ENCODE measurements at places on chromosomes 12 and 14.

- DNase-seq, result no peak
These were observed 183.8 kb upstream of the ARHGAP5 start for GRCh38 chr14:31893221-31893757.

GRCh38 chr14:93905623-93906022 lies 21.5 kb upstream of the FAM181A start:
- DNase-seq, result no peak

DNA sequence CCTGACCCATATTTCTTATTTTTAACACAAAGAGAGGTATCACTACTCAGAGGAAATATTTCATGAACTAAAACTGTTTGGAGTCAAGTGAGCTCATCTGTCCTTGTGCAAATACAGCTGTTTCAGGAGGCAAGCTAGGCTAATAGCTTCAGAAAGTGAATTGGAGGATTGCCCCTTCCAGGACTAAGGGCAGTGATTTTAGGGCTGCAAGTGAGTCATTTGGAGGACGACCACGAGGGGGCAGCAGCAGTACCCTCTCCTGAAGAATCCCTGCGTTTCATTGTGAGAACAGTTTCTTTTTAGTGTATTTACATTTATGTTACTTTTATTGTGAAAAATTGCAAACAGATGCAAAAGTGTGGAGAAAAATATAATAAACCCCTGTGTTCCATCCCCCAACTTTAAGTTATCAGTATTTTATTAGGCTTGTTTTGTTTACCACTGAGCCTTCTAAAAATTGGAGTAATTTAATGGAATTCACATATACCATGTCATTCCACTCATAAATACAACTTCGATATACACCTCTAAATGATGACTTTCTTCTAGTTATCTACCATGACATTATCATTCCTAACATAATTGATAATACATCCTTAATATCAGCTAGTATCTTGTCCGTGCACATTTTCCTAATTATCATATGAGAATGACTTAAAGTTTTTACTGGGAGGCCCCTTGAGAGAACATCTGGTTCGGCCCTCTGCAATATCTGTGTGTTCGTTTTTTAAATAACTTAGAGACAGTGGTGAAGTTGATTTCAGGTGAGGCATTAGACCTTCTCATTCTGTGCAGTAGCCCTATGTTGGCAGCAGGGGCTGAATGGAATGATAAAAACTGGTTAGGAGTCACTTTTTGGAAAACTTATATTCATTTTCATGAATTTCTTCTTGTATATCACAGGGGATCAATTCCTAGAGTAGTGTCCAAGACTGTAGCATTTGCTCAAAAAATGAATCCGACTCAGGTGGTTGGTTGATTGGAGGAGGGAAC lies 13.7 kb downstream of the FOXJ2 start:
- peak; percentile 9 for DNase-seq

DNA sequence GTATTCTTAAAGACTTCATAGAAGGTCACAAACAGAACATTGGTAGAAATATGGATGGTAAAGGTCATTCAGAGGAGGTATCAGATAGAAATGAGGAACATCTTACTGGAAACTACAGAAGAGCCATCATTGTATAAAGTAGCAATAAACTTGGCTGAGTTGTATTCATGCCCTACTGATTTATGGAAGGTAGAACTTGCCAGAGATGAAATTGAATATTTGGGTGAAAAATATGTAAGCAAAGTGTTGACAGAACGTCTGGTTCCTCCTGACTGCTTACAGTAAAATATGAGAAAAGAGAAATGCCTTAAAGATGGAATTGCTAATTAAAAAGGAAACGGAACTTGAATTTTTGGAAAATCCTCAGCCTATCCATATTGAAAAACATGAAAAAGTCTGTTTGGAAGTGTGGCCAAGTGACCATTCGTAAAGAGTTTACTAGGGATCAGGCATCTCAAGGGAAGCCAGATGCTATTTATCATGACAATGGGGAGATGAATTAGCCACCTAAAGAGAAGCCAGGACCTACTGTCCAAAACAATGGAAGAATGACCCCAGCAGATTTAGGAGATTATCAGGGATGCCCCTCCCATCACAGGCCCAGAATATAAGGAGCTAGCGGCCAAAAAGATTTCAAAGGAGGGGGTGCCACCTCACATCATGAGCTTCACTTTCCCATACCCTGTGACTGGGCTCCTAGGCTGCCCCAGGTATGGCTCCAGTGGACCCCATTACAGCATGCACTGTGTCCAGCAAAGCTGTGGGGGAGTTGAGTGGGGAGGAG lies 189.3 kb downstream of the ITPR2 start:
- DNase-seq, result no peak

- DNase-seq, result no peak
These were observed 6.8 kb downstream of the PFKM start for GRCh38 chr12:48125985-48126384.

GRCh38 chr12:32255588-32255987 lies 143.8 kb upstream of the FGD4 start:
- no peak for DNase-seq

DNA sequence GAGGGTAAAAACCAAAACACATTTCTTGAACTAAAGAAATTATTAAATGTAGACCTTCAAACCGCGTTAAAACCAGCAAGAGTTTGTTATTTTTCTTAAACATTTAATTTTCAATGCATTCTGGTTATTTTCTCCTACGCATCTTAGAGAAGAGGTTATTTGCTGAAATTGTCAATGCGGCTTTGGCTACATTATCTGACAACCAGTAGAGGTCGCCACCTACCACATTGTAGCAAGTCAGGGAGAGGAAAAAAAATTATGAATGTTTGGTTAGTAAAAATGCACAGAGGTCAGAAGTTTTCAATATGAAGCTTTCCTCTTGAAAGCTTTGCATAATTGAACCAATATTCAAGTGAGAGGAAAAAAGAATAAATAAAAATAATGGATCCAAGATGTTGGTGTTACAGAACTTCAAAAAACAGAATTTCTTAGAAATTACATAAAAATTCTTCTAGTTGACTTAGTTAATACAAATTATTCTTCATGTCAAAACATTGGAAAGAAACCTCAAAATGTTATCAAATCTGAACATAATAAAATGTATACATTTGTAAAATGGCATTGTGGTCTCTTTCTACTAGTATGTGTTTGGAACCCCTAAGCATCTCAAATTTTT lies 159.4 kb upstream of the TMTC2 start:
- no peak for DNase-seq

- no peak for DNase-seq
These were observed 25.6 kb upstream of the NFYB start for GRCh38 chr12:104163631-104164030.

DNA sequence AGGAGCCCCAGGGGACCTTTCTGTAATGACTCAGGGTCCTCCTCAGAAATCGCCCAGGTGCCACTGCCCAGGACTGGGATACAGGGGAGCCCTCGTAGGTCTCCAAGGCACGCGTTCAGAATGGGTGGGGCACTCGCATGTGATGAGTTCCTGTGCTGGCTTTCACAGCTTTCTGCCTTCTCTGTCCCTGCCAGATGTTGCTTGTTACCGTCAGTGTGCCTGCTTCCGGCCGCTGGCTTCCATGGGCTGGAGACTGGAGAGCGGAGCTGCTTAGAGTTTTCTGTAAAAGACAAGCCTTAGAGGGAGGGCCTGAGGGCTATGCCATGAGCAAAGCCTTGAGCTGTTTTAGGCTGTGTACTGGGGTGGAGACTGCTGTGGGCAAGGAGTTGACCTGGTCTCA lies 75.0 kb upstream of the SLC24A4 start:
- no peak for DNase-seq

DNA sequence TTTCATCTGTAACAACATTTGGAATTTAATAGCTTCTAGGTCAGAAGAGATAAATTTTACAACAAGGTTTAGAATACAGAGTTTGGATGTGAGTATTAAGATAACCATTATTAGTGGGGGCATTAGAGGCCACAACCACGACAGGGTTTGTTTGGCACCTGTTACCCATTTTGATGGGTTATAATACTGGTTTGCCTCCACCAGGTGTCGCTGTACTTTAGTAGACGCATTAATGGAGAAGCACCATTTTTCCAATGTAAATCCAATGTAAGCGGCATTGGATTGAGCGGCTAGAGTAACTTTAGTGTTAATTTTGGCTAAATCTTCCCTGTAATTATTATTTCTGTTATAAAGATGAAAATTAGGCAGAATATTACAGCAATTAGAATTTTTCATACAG lies 136.2 kb downstream of the SLCO1B3 start:
- DNase-seq, result no peak

DNA sequence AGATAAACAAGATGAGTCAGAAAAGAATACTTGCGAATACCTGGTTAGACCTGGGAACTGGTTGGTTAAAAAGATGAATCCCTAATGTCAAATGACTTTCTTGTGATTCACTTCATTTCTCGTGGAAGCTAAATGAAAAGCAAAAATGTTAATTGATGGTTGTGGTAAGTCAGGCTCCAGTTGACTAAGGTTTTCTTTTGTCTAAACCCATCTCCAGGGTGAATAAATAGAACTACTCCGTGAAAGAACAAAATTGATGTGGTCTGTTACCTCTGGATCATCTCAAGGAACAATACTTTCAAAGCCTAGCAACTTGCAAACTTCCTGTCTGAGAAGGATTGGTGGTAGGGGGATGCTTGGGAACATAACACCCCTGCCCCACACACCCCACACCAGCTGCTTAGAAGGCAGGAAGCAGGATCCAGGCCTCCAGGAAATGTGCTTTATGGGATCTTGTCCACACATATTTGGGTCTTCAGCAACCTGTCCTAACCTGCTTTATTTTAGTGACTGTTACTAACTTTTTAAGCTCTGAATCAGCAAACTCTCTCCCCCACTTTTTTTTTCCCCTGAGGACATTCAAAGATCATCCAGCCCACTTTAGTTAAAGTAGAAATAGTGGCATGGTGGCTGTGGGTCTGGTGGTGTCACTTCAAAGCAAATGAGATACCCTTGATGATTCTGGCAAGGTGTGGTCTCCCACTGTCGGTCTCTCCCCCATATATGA lies 60.4 kb upstream of the PTHLH start:
- no peak for DNase-seq

- DNase-seq, result no peak
These were observed 50.5 kb downstream of the CRY1 start for GRCh38 chr12:107042801-107043200.

- DNase-seq, result no peak
These were observed 21.8 kb downstream of the WDHD1 start for GRCh38 chr14:55005071-55005470.

DNA sequence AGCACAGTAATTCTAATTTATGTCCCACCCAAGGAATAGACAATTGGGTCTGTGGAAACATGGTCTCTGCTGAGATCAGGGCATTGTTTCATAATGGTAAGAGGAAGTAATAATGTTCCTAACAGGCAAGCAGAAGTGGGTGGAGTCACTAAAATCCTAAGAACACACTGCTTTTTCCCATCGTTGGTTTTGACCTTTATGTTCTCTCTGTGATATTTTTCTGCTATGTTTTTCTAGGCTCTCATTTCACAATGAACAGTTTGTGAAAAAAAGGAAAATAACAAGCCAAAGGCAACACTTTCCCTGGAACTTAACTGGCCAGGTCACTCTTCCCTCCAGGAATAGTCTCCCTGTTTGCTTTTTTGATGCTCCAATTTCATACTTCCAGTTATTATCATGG lies 80.6 kb upstream of the OVCH1 start:
- no peak for DNase-seq

- DNase-seq, result no peak
These were observed 929.8 kb downstream of the DIO2 start for GRCh38 chr14:79281244-79282152.

DNA sequence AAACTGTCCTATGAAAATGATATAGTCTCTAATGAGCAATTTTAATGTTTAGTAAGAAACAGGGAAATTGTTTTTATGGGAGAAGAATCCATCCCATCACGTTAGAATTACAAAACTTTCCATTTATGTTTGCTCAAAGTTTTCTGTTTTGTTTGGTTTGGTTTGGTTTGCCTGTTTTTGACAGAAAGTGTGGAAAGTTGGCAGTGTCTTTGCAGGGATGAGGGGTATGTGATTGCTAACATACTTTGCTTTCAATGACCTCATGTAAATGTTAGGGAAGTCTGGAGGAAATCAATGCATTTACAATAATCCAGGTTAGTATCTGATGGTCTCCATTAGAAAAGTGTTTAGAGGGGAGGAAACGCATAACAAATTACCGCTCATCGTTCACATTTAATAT lies 12.3 kb upstream of the NAV3 start:
- DNase-seq, result no peak

- no peak for DNase-seq
These were observed 245.3 kb downstream of the ZFP36L1 start for GRCh38 chr14:68547305-68548193.

- no peak for DNase-seq
These were observed 30.1 kb downstream of the NRDE2 start for GRCh38 chr14:90301668-90302090.

- DNase-seq, result no peak
These were observed 44.4 kb downstream of the DDX51 start for GRCh38 chr12:132099739-132100138.

- no peak for DNase-seq
These were observed 2.6 kb upstream of the PLEKHG3 start for GRCh38 chr14:64701660-64702059.

GRCh38 chr12:119949145-119949544 lies 39.9 kb upstream of the BICDL1 start:
- no peak for DNase-seq

GRCh38 chr12:116015525-116015924 lies 262.0 kb downstream of the MED13L start:
- no peak for DNase-seq

DNA sequence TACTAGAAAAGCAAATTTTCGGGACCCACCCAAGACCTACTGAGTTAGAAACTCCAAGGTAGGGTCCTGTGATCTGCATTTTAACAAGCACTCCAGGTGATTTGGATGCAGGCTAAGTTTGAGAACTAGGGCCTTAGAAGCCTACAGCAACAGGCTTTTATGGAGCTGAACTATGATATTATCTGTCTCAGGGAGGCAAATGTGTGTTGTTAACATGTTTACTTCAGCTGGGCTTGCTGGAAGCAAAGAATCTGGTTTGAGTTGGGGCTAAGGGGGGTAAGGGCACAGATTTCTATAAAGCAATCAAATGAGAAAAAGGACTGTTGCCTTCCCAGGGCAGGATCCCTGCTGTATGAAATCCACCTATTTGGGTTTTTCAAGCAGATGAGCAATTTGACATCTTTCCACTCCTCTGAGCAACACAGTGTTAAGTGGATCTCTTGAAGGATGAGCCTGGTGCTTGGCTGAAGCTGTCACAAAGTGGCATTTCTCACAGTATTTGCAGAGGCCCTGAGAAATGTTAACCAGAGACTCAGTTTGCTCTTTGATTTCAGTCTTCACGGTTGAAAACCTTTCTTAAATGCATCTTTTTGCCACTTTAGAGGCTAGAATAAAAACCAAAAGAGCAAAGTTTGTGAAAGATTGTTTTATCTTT lies 36.2 kb upstream of the SOCS2 start:
- DNase-seq, result no peak

GRCh38 chr14:61977217-61977616 lies 215.0 kb downstream of the SNAPC1 start:
- DNase-seq, result no peak

DNA sequence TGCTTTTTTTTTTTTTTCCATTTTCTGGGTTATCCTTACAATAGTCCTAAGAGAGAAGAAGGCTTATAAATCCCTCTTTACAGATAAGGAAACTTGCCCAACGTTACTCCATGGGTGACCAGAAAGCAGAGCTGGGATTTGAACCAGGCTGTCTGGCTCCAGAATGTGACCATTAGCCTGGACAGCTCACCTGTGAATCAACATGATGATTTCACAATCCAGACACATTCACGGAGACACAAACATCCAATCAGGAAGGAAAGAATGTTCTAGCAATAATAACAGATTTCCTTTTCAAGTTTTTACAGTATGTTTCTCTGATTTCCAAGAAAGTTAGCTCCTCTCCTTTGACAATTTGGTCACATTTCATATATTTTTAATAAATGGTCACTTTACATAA lies 118.3 kb downstream of the GALC start:
- no peak for DNase-seq
